Fibroblast of lung (primary cell): ENCODE measurements at places on chromosomes 7 and 10. TPM values are rescaled to one million over a fixed set of nuclear protein-coding genes. Genes with fewer than 3 reads are reported as not detected.

The AMPH gene
- 1.5 and 3.6 TPM in 2 replicates for total RNA-seq

The ZNF117 gene
- total RNA-seq = 5.6 and 6.3 TPM in 2 replicates

The CYP2E1 gene
- total RNA-seq = 0.26 and 0.50 TPM in 2 replicates

The CDC14C gene
- total RNA-seq = under 0.01 and 0.17 TPM in 2 replicates

The FBXO24 gene
- total RNA-seq = 0.33 and 0.51 TPM in 2 replicates

The MMRN2 gene
- total RNA-seq = 0.77 and 2.1 TPM in 2 replicates

The FEZF1 gene
- total RNA-seq = not detected in 2 replicates

The PCDH15 gene
- total RNA-seq = under 0.01 and 0.26 TPM in 2 replicates

The PKD2L1 gene
- total RNA-seq = not detected in 2 replicates

The ANKRD1 gene
- under 0.01 TPM in 1 of 2 replicates, not detected in the other for total RNA-seq

The NANOS1 gene
- total RNA-seq = 1.0 and 1.2 TPM in 2 replicates

The AGAP5 gene
- 1.8 and 3.1 TPM in 2 replicates for total RNA-seq

The HPSE2 gene
- total RNA-seq = 0.17 and 0.51 TPM in 2 replicates

The EPHB4 gene
- 75.8 and 98.8 TPM in 2 replicates for total RNA-seq

The AKR1C8 gene
- not detected in 2 replicates for total RNA-seq

The C10orf62 gene
- total RNA-seq = not detected in 2 replicates

The SAMD9L gene
- total RNA-seq = 15.7 and 23.9 TPM in 2 replicates

The SPDYE2 gene
- not detected in 2 replicates for total RNA-seq

The KLF14 gene
- total RNA-seq = under 0.01 TPM in 2 replicates

The THSD7A gene
- under 0.01 and 0.83 TPM in 2 replicates for total RNA-seq

The SFRP4 gene
- total RNA-seq = 7.3 and 54.2 TPM in 2 replicates

The SLC39A12 gene
- not detected in 2 replicates for total RNA-seq

The GLCCI1 gene
- total RNA-seq = 6.7 and 8.3 TPM in 2 replicates

The MYH16 gene
- total RNA-seq = not detected in 2 replicates

The EBLN1 gene
- total RNA-seq = not detected in 2 replicates

The TSPAN12 gene
- 1.5 and 1.7 TPM in 2 replicates for total RNA-seq

The ITGA8 gene
- total RNA-seq = 0.99 and 1.3 TPM in 2 replicates

The TASOR2 gene
- total RNA-seq = 77.9 and 85.3 TPM in 2 replicates

The SPDYE2B gene
- total RNA-seq = not detected in 2 replicates

The PFKFB3 gene
- total RNA-seq = 22.9 and 25.8 TPM in 2 replicates

The HTR5A gene
- total RNA-seq = not detected in 2 replicates

The MALRD1 gene
- 1.3 and 1.7 TPM in 2 replicates for total RNA-seq

The AKR1C4 gene
- not detected in 2 replicates for total RNA-seq

The BMS1 gene
- total RNA-seq = 13.9 TPM in 2 replicates

The OLAH gene
- not detected in 2 replicates for total RNA-seq

The ADAM12 gene
- 21.0 and 33.9 TPM in 2 replicates for total RNA-seq

The WEE2 gene
- total RNA-seq = not detected in 2 replicates

The TNRC18 gene
- 32.1 and 38.5 TPM in 2 replicates for total RNA-seq

The TWIST1 gene
- 23.9 and 31.2 TPM in 2 replicates for total RNA-seq

The OR2F2 gene
- total RNA-seq = not detected in 2 replicates

The TUBGCP2 gene
- total RNA-seq = 51.6 and 60.8 TPM in 2 replicates

The MASTL gene
- total RNA-seq = 6.4 and 9.2 TPM in 2 replicates

The CALHM1 gene
- total RNA-seq = not detected in 2 replicates

The ODAD2 gene
- 1.3 and 1.5 TPM in 2 replicates for total RNA-seq

The DEPP1 gene
- 97.3 and 120 TPM in 2 replicates for total RNA-seq

The ACSM6 gene
- total RNA-seq = not detected in 2 replicates

The RAB19 gene
- total RNA-seq = not detected in 2 replicates

The GRM8 gene
- total RNA-seq = not detected in 2 replicates

The LIPN gene
- not detected in 2 replicates for total RNA-seq

The TDRD1 gene
- 0.26 TPM in 1 of 2 replicates, not detected in the other for total RNA-seq

The CFTR gene
- under 0.01 and 0.26 TPM in 2 replicates for total RNA-seq

The LDB3 gene
- under 0.01 TPM in 2 replicates for total RNA-seq

The MRLN gene
- not detected in 2 replicates for total RNA-seq

The CYP3A4 gene
- total RNA-seq = 0.17 TPM in 1 of 2 replicates, not detected in the other

The WDR86 gene
- total RNA-seq = 0.33 and 1.0 TPM in 2 replicates

The C7orf57 gene
- not detected in 2 replicates for total RNA-seq

The CLDN4 gene
- under 0.01 and 0.26 TPM in 2 replicates for total RNA-seq
